ENCODE measurements at places on chromosomes 16 and 17. TPM values are rescaled to one million over a fixed set of nuclear protein-coding genes. Genes with fewer than 3 reads are reported as not detected.
A peak's percentile ranks its signal among the peaks of the same experiment; 100 is the strongest.

Gene TPPP3
- 15.5 TPM for total RNA-seq

DNA sequence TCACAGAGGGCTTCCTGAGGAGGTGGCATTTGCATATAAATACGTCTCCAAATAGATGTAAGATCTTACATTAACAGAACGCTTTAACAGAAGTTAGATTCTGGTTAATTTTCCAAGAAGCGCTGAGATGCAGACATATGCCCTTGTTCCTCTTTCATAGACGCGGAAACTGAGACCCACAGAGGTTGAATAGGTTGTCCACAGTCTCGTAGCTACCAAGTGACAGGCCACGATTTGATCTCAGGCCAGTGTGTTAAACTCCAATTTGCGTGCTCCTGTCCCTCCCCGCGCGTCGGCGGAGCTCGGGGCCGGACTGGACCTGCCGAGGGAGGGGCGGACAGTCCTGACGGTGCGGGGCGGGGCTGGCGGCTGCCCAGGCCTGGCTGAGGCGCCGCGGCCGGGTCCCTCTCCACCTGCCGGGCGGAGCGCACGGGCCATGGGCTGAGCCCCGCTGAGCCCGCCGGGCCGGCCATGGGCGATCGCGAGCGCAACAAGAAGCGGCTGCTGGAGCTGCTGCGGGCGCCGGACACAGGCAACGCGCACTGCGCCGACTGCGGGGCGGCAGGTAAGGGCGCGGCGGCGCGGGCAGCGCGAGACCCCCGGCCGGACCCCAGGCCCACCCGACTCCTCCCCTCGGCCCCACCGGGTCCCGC, at the start of gene ADAP2:
Gene ADAP2, plus strand, starts transcription at position 402 of the 653 bp plus-strand sequence. Its CDS starts 70 bp downstream, at position 472.
- no peak for DNase-seq

- no peak for DNase-seq
Measured at GRCh38 chr17:8254881-8255280, 5.8 kb downstream of the PFAS start.

Gene SLC7A6OS
- 20.5 TPM for total RNA-seq

Gene SLX1B
- total RNA-seq: 11.2 TPM

- DNase-seq: no peak
Measured at GRCh38 chr17:75478508-75478907, 22.1 kb downstream of the TMEM94 start.

- DNase-seq: peak; percentile 61
Measured at GRCh38 chr16:1379304-1380076, 27.8 kb downstream of the GNPTG start.

- DNase-seq: peak; percentile 93
Measured at GRCh38 chr16:66977341-66978113, 10.9 kb upstream of the CES4A start.

DNA sequence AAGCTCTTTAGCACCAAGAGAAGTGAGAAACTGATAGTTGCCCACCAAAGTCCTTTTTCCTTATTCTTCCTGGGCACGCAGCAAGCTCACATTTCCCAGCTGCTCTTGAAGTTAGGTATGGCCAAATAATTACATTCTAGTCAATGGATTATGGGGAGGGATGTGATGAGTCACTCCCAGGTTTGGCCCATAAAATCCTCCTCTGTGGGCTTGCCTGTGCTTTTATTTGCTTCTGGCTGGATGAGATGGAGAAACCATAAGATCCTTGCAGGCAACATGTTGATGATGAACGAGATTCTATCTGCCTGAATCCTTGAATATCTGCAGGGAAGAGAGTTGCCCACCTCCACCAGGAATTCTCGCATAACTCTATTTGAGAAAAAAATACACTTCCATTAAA, 568.3 kb upstream of the SALL1 start:
- no peak for DNase-seq

- peak; percentile 78 for DNase-seq
Measured at GRCh38 chr17:19004421-19005136, at the start of gene FAM83G. Gene FAM83G (minus strand): TSS chr17:19004764. CDS start chr17:19004041, 723 bp downstream.

Gene JUP
- total RNA-seq: 30.8 TPM

DNA sequence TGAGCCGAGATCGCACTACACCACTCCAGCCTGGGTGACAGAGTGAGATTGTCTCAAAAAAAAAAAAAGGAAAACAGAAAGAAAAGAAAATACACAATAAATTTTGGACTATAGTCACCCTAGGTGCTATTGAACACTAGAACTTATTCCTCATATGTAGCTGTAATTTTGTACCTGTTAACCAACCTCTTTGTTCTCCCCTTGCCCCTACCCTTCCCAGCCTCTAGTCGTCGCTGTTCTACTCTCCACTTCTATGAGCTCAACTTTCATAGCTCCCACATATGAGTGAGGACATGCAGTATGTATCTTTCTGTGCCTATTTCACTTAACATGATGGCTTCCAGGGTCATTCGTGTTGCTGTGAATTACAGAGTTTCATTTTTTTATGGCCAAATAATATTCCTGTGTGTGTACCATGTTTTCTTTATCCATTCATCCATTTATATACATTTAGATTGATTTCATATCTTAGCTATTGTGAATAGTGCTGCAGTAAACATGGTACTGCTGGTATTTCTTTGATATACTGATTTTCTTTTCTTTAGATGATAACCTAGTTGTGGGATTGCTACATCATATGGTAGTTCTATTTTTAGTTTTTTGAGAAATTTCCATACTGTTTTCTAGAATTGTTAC, 28.3 kb downstream of the VPS35L start:
- DNase-seq: no peak

Gene KRTAP3-1
- total RNA-seq: not detected

Gene NPTX1
- 0.59 TPM for total RNA-seq

Gene ITGAD
- 0.10 TPM for total RNA-seq

GRCh38 chr17:77456951-77457548, 316.3 kb downstream of the SEC14L1 start:
- no peak for DNase-seq

GRCh38 chr17:3697103-3697476, 1.1 kb upstream of the P2RX5 start:
- no peak for DNase-seq

GRCh38 chr16:86381491-86381890, 128.8 kb upstream of the FOXF1 start:
- DNase-seq: no peak

DNA sequence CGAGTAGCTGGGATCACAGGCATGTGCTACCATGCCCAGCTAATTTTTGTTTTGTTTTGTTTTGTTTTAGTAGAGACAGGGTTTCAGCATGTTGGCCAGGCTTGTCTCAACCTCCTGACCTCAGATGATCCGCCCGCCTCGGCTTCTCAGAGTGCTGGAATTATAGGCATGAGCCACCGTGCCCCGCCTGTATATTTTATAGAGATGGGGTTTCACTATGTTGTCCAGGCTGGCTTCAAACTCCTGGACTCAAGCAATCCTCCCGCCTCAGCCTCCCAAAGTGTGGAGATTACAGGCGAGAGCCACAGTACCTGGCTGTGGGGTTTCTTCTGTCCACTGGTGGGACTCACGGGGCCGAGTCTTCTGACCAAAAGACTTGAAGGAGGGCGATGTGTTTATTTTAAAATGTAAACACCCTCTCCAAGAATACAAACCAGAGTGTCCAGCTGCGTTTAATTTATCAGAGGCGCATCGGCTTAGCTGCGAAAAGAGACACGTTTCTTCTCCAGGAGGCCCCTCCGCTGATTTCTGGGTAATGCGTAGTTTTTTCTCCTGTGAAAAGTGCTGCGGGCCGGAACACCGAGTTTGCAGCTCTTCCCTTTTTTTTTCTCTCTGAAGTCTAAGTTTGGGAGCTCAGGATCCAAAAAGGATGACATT, 86.9 kb upstream of the CIBAR2 start:
- no peak for DNase-seq

DNA sequence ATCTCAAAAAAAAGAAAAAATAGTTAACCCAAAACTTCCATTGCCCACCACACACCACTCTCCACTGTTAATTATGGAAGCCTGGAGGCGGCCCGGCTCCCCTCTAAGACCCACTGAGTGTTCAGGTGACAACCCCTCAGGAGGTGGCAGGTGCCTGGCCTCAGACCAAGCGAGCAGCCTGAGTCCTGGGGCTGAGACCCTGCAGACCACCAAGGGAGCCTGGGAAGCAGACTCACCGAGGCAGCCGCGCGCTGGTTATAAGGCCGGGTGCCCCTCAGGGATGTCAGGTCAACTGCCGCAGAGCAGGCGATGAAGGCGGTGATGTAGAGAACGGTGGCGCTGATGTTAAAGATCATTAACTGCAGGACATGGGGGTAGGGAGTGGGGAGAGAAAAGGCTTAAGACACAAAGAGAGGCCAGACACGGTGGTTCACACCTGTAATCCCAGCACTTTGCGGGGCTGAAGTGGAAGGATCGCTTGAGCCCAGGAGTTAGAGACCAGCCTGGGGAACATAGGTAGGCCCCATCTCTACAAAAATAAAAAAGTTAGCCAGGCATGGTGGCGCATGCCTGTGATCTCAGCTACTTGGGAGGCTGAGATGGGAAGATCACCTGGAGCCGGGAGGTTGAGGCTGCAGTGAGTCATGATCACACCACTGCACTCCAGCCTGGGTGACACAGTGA, 13.3 kb downstream of the ARL2BP start:
- no peak for DNase-seq

Gene PIK3R5
- 1.4 TPM for total RNA-seq

DNA sequence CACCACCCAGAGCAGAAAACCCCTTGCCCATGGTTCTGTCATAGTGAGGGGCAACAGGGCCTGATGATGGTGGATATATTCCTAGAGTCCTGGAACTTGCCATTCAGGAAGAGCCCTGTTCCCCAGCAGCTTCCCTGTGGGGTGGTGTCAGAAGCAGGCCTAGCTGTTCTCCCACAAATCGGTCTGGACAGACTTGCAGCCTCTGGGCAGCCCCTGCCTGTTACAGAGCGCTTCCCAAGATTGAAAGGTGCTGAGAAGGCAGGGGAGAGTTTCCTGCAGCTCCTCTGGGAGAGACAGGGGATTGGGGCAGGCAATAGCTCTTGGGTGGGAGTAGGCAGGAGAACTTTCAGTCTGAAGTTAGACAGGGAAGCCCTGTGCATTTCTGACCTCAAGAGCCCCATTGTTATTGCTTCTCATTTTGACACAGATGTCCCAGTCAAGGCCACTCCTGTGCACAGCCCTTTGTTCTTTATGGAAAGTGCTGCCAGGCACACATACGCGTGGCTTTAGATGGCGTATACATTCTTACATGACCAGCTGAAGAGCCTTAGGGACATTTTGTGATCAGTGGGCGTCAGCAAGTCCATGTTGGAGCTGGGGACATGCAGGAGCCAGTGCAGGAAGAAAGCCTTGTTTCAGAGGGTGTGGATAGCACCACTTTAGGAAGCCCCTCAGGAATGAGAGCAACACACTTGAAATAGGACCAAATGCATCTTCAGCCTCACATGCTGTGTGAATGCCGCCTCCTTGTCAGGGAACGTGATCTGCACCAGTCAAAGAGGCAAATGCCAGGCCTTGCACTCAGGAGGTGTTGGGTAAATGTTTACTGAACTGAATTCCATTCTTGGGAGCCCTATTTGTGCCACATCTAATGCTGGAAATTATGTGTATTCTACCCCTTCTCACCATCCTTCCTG, 67.5 kb downstream of the GNAO1 start:
- no peak for DNase-seq

- DNase-seq: no peak
Measured at GRCh38 chr17:73402466-73402865, 90.7 kb upstream of the CDC42EP4 start.

Gene METTL9
- total RNA-seq: 75.2 TPM

Gene IRX5
- total RNA-seq: 0.40 TPM

DNA sequence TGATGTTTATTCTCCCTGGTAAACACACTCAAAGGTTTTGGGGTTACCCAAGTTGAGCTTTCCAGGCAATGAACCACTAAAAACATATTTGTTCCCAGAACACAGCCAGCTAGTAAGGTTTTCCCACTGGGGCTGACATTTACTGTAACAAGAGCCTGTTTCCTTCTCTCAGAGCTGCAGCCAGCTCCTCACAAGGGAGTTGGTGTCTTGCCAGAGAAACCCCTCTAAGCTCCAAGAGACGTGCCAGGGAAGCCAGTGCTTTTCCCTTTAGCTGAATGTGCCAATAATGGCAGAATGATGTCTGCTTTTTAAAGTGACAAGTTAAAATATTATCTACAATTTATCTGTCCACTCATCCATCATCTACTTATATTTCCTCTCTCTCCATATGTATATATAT, 170.8 kb upstream of the RBFOX1 start:
- DNase-seq: no peak
